Adrenal gland (tissue), 19 donors: ENCODE measurements at places on chromosomes 5 and 9.

GRCh38 chr5:122089096-122090013 lies 11.3 kb upstream of the LOX start:
- no peak for DNase-seq

- no peak for DNase-seq
These were observed 1141.1 kb upstream of the ACO1 start for GRCh38 chr9:31243386-31243785.

GRCh38 chr5:59420596-59420995 lies 472.9 kb downstream of the PDE4D start:
- no peak for DNase-seq

DNA sequence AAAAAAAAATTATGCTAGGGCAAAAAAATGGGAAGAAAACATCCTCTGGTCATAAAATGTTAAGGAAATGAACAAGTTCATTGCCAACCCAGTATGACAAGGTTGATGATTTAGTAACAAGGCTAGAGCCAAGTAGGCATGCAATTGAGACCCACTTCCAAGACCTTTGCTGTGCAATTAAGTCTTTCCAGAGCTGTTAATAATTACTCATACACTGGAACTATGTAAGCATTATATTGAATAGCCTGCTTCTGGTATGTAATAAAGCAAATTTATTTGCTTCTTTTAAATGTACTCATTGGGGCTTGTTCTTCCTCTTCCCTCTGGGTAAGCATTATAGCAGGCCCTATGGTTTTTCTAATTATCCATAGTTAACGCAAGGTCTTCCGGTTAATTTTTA lies 32.5 kb upstream of the SNAPC3 start:
- no peak for DNase-seq

DNA sequence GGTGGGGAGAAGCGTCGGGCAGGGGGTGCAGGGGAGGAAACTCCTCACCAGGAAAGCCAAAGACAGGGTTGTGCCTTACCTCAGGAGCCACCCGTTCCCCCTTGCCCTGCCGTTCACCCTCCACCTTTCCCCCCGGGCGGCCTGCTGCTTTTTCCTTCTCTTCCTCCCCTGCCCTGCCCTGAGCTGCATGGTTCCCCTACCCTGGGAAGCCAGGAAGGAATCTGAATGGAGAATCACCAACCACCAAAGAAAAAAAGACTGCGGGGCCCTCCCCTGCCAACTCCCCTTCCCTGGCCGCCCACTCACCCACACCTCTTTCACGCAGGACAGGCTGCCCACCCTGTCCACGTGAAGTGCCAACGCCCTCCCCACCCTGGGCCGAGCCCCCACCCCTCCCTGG lies 820 bp upstream of the NFX1 start:
- peak; percentile 59 for DNase-seq

DNA sequence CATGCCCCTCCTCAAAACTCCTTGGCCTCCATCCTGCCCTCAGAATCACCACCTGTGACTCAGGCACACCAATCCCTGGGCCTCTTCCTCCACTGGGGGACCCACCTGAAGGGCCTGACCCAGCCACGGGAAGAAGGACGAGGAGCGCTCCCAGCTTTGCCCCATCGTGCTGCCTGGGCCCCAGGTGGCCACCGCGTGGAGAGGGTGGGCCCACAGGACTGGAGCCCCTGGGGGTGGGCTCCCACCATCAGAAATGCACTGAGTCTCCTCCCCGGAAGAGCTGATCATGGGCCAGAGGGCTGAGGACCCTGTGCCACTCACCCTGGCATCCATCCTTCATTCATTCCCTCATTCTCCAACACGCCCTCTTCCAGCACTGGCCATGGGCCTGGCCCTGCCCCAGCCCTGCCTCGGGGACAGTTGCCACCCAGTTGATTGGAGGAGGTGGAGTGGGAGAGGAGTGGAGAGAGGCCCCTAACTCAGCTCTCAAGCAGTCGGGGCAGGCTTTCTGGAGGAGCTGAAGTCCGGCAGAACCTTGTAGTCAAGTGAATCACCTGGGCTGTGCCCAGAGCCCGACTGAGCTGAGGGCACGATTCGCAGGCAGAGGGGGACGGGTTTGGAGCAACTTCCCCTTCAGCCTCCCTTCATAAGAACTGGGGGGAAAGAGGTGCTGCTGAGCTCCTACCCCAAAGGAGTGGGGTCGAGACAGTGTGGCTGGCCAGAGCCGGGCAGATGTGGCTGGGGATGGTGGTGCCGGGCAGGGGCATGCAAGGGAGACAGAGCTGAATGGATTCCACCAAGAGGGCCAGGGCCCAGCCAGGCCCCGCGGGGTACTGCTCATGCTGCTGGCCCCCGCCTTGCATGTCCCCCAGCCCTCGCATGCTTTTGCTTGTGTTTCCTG lies 29.6 kb downstream of the DNM1 start:
- DNase-seq: no peak

DNA sequence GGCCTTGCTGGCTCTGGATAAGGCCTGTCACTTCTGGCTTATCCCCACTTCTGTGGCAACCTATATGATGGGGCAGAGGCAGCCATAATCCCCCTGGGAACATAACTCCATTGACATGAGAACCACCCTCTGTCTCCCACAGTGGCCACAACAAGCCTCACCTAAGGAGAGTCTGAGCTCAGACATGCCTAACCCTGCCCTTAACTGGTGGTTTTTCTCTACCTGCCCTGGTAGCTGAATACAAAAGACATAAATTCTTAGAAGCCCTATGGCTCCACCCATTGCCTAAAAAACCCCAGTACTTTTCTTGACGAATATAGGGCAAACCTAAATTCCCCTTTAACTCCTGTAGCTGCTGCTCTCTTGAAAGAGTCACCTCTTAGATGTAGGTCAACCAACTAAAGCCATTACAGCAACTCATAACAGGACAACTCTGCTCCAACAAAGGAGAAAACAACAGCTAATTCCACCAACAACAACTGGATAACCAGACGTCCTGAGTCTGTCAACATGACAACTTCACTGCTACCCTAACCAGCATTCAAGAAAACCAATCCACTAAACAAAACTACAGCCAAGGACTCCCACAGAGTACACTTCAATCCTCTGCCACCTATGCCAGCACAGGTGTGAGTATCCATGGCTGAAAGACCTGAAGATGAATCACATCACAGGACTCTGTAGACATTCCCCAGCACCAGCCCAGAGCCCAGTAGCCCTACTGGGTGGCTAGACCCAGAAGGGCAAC lies 427.7 kb downstream of the PRELID2 start:
- no peak for DNase-seq

- DNase-seq: peak; percentile 16
These were observed 5.1 kb downstream of the MRPS2 start for GRCh38 chr9:135505406-135506187.

DNA sequence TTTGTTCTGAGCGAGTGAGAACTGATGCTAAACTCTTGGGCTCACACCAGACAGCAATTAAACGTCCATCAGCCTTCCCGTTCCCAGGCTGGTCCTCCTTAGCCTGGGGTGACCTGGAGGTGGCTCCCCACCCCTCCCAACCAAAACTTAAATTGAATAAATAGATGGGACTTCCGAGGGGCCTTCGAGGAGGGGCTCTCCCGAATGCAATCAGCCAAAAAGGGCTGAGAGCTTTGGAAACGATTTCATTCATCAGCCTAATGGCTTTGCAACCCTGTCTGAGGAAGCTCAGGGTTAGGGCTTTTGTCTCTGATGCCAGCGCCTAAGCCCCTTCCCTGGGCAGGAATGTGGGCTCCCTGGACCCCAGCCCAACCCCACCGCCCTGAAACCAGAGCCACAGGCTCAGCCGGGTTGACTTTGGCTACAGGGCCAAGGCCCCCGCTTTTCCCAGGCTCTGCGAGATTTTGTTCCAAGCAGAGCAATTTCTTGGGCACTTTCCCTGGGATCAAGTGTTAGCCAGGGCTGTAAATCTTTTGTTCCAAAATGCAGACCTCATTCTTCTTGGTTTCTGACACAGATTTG lies 29.2 kb downstream of the LHX3 start:
- DNase-seq: no peak

DNA sequence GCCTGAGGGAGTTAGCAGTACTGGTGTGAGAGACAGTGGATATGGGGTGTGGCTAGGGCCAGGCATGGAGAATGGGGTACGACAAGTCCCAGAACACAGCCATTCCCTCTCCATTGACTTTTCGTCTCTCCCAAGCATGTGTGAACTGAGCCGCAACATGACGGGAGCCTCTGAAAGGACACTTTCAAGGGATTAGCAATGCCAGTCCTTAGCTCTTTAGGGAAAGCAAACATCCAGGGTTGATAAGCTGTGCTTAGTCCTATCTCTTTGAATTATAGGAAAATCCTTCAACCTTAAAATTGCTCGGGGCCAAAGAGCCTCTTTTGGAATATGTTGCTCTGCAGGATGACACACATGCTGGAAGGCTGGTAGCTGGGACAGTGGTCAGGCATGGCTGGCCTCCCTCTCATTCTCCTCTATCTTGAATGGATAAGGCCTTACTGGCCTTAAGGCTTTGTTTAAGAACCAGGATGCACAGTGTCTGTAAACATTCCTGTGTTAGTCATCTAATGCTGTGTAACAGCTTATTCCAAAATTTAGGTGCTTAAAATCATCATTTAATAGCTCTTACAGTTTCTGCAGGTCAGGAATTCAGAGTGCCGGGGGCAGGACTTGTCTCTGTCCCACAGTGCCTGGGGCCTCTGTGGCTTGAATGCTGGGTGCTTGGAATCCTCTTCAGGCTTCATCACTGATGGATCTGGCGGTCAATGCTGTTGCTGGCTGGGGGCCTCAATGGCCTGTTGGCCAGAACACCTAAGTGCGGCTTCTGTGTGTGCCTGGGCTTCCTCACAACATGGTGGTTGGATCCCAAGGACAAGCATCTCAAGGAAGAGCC lies 95.3 kb downstream of the PTTG1 start:
- no peak for DNase-seq

DNA sequence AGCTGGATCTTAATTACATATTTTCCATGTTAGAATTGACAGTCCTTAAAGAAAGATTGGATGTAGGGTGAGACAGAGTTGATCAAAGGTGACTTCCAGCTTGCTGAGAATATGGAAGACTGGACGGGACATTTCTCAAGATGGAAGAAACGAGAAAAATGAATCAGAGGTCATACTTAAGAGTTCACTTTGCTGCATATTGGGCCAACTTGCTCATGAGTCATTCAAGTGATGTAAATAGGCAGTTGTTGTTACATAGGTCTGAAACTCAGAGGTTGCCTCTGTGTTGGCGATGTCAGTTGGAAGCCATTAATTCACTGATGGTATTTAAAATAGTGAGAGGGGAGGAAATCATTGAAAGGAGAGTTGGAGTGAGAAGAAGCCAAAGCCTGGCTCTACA lies 132.8 kb downstream of the CD180 start:
- no peak for DNase-seq

DNA sequence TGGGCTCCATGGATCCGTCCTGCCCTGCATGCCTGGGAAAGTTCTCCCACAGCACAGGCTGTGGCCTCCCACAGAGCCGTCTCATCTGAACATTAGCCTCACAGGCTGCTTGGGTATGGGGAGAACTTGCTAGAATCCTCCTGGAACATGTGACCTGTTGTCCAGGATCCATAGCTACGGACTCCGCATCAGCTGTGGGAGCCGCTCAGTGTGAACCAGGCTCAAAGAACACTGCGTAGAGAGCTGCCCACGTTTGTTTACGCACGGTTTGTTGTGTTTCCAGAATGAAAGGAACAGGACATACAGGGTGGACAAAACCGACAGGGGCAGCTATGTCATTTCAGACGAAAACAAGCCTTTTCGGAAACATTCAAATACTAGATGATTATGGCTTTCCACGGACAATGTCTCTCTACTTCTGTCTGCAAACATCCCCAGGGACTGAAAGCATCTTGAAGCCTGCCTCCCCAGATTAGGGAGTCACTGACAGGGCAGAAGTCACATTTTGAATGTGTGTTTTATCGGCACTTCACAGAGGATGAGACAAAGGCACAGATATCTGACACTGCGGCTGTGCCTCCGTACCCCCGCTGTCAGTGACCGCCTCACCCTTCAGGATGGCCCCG lies 390.3 kb downstream of the GADD45G start:
- DNase-seq: no peak

DNA sequence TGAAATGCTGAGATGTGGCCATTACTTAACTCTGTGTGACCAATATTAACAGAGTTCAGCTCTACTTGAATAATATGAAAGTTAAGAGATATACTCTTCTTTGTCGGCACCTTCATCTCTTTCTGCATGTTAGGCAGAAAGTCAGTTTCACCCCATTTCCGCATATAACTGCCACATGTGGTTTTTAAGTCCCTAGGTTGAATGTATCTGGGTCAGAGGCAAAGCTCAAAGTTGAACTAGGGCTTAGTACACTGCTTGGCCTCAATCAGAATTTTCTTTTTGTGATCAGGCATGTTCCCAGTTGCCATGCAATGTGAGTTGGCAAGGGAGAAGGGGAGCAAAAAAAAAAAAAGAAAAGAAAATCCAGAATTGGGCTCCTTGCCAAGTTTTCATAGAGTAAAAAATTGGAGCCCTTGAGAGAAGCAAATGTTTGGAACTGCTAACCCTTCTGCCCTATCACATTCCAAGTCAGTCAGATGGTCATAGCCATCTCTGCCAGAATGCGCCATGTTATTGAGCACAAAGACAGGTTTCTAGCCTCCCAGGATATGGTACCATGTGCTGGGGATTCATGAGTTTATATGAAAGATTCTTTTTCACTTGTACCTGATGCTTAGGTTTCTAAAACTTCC lies 251.2 kb upstream of the RORB start:
- no peak for DNase-seq

DNA sequence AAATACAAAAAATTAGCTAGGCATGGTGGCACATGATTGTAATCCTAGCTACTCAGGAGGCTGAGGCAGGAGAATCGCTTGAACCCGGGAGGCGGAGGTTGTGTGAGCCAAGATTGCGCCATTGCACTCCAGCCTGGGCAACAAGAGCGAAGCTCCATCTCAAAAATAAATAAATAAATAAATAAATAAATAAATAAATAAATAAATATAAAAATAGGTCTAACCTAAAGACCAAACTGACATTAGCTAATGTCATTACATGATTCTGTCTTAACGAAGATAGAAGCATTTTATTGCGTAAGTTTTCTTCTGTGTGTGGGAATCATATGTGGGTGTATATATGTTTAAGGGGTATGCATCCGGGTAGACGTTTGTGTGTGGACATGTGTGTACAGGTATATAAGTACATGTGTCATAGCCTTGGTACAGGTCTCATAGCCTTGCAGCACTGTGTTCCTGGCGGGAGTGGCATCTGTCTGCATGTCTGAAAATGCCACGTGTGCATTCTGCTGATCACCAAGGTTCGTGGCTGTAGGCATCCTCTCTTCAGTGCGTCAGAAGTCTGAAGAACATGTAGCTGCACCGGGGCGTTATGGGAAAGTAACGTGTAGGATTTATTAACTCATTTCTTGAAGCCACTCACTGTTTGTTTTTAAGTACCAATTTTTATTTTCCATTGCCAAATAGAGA lies 298.1 kb downstream of the NR3C1 start:
- no peak for DNase-seq

DNA sequence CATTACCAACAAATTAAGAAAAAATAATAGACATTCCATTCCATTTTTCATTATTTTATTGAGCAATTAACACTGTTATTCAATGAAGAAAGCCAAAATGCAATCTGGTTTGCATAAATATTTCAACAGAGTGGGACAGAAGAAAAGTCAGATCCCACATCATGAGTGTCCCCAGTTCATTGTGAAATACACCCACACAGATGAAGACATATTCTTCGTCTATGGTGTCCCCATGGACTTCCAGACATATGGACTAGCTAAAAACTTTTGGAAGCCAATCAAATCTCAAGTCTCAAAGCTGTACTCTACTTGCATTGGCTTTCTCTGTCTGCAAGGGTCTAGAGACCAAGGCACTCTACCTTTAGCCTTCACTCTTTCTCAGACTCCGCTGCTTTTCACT lies 194.3 kb downstream of the SEMA5A start:
- DNase-seq: no peak

GRCh38 chr5:24439465-24439864 lies 205.3 kb downstream of the CDH10 start:
- DNase-seq: no peak
